CD4-positive, alpha-beta T cell treated with Interleukin-15 for 4 hours (primary cell): ENCODE measurements at places on chromosomes 6 and 20.

DNA sequence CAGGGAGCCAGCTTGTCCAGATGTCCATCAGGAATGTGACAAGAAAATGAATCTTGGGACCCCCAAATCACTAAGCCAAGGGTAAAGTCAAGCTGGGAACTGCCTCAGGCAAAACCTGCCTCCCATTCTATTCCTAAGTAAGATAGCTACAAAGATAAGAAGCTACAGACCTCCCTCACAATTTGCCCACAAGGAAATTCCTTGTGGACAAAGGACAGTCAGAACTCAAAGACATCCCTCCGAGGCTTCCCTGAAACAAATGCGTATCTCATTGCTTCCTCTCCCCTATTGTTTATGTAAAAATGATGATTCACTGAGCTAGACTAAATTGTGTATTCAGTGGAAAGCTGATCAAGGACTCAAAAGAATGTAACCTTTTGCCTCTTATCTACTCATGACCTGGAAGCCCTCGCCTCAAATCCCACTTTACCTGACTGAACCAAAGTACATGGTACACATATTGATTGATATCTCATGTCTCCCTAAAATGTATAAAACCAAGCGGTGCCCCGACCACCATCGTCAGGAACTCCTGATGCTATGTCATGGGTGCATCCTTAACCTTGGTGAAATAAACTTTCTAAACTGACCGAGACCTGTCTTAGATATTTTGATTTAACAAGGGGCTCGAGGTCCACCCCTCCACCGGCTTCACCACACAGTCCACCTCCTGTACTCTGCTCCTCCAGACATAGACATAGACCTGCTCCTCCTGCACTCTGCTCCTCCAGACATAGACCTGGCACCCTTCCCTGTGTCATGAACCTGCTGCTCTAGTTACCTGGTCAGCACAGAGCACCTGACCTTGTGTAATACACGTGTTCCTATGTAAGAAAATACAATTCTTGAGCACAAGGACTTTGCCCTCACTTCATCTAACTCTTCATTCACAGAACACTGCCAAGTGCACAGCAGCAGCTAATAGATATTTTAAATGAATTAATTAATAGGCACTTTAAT is 81.4 kb downstream of the WDR27 start:
- no peak for DNase-seq

- DNase-seq: no peak
These were observed 26.2 kb upstream of the FOXP4 start for GRCh38 chr6:41519745-41520699.

DNA sequence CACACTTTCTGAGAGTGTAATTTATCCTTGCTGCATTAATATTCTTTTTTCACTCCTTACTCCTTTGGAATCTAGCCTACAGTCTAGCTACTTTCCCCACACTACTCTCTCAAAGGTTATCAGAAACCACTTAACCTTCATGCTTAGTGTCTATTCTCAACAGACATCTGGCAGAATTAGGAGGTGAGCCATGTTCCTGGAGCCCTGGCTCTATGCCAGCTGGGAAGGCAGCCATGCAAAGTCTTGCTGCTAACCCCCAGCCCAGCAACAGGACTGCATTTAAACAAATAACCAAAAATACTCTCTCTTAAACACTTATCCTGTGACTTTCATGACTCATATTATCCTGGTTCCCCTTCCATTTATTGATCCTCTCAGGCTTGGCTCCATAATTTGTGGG is 260.2 kb downstream of the BCKDHB start:
- no peak for DNase-seq

DNA sequence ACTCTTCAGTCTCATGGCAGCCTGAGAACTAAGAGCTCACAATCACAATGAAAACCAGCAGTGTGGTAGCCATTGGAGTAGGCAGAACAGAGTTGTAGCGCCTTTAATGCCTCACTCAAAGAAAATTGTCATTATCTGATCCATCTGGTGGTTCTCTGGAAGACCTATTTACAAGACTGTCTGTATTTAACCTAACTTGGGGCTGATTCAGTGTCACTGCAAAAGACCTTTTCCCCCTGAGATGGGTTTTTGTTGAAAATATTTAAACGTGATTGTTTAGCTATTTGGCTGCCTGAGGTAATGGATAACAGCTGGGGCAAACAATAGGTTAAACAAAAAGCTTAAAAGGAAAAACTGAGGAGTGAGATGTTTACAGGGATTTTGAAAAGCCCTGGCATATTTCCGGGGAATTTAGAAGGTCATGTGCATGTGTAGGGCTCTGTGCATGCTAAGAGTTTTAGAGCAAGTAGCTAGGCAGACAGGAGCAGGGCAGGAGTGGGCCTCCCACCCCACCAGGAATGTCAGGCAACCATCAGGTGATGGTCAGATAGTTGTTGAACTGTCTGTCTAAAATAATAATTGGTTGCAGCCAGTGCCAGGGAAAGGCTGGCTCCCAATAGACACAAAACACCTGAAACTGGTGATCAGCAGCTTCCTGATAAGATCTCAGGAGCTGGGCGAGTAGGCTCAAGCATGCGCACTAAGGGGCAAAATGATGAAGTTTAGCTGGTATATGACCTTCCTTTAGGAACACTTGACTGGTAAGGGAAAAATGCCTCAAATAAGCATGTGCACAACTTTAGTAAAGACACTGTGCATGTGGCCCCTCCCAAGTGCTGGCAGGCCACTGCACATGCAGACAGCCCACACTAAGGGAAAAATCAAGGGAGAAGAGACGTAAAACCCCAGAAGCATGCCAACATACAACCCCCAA is 70.8 kb upstream of the AKIRIN2 start:
- DNase-seq: no peak

- peak; percentile 46 for DNase-seq
These were observed 71.3 kb upstream of the SLC2A12 start for GRCh38 chr6:134123666-134124208.

GRCh38 chr6:45678285-45678607 is 300.5 kb upstream of the SUPT3H start:
- DNase-seq: no peak

DNA sequence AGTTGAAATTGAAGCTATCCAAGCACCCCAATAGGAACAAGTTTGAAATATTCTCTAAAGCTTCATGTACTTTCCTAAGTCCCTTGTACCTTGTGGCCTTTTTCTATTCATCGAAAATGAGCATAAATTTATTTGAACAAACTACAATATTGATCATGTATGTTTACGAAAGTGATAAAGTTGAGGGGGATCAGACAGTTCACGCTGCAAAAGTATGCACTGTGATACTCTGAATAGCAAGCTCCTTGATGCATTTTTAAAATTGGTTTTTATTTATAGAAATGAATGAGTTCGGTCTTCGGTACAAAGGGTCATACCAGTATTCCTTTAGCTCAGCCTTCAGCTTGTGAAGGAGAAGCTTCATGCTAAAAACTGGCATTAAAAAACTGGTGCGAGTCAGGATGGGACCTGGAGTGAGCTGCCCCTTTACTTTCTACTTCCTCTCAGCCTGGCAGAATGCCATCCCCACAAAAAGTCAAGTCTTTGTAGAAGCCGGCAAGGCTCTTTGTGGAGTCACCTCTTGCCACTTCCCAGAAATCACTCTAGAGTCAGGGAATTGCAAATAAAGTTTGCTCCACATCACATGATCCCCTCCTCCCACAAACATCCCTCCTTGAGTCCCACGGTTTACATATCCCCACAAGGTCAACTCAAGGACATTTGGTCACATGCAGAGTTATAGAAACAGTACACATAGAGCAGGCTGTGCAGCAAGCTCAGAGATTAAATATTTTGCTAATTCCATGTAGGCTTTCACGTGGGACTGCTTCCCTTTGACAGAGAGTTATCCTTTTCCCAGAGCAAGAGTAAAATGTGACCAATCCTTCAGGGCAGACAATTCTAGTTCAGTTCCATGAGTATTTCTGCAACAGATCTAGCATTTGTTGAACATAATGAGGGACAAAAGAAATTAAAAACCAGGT is 34.6 kb upstream of the ADGRF1 start:
- DNase-seq: no peak

DNA sequence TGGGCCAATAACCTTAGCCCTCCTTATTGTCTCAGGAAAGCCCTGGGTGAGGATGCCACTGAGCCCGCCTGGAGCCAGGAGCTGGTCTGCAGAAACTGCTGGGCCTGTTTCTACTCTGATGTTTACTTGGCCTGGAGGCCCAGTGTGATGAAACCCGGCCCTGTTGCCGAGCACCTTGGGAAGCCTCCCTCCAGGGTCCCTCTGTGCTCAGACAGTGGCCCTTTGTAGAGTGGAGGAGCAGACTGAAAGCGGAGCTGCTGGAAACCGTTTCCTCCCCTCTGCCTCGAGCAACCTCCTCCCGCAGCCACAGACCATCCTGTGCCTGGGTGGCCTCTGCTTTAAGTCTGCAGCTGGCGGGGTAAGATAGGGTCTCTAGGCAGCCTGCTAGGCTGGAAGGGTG is 84.1 kb upstream of the EPB41L1 start:
- no peak for DNase-seq
